ENCODE measurements at places on chromosomes 2 and 18.

- no peak for DNase-seq
Measured at GRCh38 chr2:203446071-203446481, 89.0 kb downstream of the RAPH1 start.

- no peak for DNase-seq
Measured at GRCh38 chr2:235000426-235001236, 48.8 kb downstream of the SH3BP4 start.

DNA sequence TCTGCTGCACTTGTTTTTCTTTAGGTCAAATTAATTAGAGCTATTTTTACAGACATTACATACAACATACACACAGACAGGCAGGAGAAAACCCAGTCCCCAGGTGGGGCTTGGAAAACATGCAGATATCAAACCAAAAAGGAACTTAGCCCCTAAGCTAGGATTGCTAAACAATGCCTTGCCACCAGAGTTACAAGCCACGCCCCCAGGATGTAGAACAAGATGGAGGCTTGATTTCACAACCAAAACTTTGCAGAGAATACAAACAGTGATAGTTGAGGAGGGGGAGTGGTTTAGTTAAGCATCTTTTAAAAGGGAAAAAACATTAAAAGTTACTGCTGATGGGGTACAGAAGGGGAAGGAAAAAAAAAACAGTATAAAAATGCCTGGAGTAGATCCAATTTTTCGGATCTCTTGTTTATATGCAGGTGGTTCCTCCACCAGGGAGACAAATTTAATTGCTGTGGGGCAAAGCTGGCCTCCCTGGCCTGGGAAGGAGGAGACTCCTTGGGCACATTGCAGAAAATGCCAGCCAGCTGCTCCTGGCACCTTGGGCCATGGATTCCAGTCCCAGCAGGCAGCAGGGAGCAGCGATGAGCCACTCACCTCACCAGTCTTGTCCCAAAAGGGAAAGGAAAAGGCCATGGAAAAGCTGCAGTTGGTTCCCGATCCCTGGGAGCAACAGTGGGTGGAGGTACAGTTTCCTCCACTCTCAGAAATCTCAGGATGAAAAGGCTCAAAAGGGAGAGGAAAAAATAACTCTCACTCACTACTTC, 348.4 kb upstream of the REG3G start:
- no peak for DNase-seq

DNA sequence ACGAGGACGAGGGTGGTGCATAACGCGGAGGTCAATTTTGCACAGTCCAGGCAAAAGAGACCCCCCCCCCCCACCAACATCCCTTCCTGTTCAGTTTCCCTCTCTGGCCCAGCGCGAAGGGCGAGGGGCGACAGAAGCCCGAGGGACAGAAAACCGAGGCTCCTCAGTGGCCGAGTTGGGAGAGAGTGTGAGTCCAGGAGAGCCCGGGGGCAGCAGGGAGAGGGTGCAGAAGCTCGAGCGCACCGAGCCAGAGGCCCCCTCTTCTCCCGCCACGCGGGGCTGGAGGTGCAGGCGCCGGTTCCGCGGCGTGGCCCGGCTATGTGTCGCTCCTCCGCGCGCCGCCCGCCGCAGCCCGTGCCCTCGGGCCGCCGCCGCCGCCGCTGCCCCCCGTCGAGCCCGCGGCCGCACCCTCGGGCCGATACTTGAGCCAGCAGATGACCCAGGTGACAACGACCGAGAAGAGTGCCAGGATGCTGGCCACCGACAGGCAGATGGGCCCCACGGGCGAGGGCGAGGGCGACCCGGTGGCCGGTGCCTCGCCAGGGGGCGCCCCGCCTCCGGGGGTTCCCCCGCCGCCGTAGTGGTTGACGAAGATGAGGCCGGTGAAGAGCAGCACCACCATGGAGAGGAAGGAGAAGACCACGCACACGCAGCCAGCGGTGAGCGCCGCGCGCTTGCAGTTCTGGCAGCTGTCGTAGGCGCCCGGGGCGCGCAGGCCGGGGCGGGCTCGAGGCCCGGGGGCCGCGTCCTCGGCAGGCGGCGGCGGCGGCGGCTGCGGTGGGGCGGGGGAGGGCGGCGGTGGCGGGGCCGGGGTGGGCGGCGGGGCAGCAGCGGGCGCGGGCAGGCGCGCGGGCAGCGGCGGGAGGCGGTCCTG, 20.2 kb upstream of the PAX3 start:
- no peak for DNase-seq

- DNase-seq: no peak
Measured at GRCh38 chr2:172962082-172962481, 113.6 kb upstream of the MAP3K20 start.

DNA sequence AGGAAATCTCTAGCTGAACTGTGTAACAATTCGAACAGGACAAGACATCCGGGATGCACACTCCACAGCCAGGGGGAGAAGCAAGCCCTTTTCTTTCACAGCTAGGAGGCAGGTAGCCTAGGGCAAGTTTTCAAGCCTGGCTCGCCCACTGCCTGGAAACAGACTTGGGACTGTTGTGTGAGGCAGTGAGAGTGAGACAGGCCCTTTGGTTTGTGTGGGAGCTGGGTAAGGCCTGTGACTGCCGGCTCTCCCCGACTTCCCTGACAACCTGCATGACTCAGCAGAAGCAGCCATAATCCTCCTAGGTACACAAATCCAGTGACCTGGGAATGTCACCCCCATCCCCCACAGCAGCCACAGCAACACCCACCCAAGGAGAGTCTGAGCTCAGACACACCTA, 179.7 kb downstream of the WDPCP start:
- DNase-seq: no peak

DNA sequence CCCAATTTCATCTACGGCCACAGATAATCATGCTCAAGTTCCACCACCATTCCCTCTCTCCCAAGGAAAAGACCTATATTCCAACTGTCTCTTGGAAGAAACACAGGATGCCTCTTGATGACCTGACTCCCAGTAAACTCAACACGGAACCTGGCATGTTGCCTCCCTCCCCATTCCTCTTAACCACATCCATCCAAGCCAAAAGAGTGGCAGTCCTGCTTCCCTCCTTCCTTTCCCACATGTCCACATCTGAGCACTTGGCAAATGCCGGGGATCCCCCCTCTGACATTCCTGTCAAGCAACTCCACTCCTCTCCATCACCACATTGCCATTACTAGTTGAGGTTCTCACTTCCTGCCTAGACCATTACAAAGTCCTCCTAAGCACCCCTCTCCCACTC, 49.4 kb downstream of the PID1 start:
- no peak for DNase-seq

GRCh38 chr2:204628926-204629712, 83.8 kb downstream of the PARD3B start:
- DNase-seq: no peak

- no peak for DNase-seq
Measured at GRCh38 chr18:63679820-63680606, 18.3 kb upstream of the SERPINB3 start.

GRCh38 chr2:170222298-170222697, 44.4 kb downstream of the MYO3B start:
- DNase-seq: no peak

GRCh38 chr2:21279525-21279924, 155.8 kb downstream of the TDRD15 start:
- no peak for DNase-seq

GRCh38 chr2:101619191-101619591, 78.3 kb upstream of the MAP4K4 start:
- DNase-seq: no peak

DNA sequence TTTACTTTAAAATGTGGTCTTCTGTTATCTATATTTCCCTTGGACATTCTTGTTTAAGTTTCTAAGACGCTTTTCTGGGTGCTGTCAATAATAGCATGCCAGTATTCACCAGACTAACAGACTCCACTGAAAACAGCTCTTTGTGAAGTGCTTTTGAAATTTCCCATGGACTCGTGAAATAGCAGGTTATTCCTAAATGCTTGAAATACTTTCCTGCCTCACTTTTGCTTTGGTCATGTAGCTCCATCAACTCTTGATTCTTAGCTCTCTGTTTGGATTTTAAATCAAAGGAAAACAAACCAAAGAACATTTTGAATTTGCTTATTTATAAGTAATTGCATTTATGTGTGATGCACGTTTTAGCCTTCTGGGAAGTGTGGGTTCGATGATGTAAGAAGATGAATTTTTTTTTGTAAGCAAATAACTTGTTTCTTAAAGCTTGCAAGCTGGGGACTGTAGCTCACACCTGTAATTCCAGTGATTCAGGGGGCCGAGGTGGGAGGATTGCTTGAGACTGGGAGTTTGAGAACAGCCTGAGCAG, 147.8 kb downstream of the WDSUB1 start:
- DNase-seq: no peak

- no peak for DNase-seq
Measured at GRCh38 chr2:215059724-215060123, 78.7 kb downstream of the ABCA12 start.

DNA sequence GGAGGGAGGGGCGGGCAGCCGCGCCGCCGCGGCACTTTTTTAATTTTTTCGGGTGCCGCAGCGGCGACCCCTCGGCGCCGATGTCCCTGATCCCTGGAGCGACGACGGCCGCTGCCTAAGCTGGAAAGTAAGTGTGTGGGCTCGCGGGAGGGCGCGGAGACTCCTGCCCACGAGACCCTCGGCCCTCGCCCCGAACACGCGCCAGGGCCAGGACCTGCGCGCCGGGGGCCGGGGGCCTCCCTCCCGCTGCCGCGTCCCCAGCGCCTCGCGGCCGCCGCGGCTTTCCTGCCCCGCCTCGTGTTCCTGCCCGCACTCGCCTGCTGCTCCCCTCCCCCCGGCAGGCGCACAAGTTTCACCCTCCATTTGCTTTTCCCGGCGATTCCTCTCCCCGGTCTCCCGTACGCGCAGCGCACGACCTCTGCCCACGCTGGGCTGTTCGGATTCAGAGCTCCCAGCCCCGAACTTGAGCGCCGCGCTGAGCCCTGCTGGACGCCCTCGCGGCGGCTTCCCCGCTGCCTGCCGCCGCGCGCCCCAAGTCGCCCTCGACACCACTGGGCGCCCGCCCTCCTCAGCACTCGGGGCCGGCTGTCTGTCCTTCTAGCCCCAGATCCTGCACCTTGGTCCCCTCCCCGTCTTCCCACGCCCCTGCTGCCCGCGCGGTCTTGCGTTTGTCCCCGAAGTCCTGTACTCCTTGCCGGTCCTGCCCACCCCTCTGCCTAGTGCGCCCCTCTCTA, 507 bp downstream of the PKP4 start:
- DNase-seq: no peak

DNA sequence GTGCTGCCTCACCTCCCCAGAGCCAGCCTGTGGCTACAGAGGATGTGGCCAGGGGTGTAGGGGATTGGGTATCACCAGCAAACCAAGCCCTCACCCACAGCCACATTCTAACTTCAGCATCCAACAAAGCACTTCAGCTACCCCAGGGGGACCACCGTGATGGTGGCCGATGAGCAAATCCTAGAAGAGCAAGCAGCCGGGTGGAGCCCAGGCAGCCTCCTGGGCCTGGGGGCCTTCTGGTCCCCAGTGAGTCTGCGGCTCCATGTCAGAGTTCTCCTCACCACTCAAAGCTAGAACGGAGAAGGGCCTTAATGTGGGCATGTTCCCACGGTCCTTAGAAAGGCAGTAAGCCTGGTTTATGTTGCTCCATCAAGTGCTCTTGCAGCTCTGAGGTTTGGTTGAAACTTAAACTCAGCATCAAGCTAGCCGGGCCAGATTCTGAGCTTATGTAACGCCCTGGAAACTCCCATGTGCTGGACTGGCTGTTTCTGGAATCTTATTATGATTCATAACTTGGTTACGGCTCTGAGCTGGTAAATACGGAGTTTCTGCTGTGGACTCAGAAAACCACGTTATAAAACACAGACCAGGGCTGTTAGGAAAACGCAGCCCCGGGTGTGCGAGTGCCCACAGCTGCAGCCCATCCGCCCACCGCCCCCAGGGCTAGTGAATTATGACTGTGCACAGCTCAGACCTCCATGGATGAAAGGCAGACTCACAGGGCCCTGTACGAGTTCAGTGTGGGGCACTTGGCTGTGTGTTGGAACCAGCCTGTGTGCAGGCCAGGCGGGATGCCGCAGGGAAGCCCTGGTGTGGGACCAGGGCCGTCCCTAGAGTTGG, 99.8 kb downstream of the SEPTIN10 start:
- DNase-seq: peak; percentile 85

DNA sequence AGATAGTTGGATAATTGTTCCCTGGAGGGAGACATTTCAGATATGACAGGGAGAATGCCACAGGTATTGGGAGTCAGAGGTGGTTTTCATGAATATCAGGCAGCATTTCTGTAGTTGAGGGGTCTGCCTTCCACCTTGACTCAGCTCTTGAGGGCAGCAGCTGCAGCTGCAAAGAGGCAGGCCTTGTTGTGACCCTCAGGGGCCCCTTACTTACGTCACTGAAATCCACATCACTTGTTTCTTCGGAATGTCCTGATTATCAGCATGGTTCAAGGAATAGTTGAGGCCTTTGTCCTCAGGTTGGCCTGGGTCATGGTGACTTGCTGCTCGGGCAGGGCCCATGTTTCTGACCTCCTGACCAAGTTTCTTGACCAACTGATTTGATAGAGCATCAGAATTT, 46.9 kb downstream of the TMEM17 start:
- no peak for DNase-seq

GRCh38 chr2:47688561-47688960, 94.4 kb upstream of the MSH6 start:
- no peak for DNase-seq

GRCh38 chr2:46747297-46747818, 168.2 kb downstream of the MCFD2 start:
- DNase-seq: no peak

DNA sequence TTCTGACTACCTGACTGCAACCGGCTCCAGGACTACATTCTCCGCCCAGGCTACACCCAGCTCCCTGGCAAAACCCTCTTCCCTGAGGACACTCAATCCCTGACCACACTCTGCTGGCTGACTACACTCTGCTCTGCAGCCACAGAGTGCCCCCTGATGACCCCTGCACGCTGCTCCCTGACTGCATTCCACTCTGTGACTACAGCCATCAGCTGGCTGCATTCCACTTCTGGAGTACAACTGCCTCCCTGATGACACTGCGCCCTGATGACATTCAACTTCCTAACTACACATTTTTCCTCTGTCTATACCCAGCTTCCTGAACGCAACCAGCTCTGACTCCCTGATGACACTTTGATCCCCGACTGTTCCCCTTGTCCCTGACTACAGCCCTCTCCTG, 71.3 kb upstream of the NRXN1 start:
- no peak for DNase-seq

DNA sequence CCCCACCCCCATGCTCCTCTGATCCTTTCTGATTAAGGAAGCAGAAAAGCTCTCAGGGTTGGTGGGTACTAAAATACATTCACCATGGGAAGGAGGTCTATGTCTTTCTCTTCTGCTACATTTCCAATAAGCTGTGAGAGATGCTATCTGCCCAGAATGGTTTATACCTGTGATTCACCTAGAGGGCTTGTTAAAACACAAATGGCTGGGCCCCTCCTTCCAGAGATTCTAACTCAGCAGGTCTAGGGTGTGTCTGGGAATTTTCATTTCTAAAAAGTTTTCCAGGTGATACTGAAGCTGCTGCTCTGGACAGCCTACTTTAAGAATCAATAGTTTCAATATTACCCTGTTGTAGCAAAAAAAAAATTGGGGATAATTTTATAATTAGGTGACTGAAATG, 772.2 kb upstream of the ZEB2 start:
- DNase-seq: no peak

- DNase-seq: no peak
Measured at GRCh38 chr2:137670111-137670510, 294.2 kb upstream of the HNMT start.
